ENCODE measurements at places on chromosomes 4 and X. TPM values are rescaled to one million over a fixed set of nuclear protein-coding genes. Genes with fewer than 3 reads are reported as not detected.

The CXCL13 gene
- not detected for total RNA-seq

The NKAP gene
- total RNA-seq: 4.7 TPM

The SLC49A3 gene
- total RNA-seq: 13.6 TPM

- H3K36me3 ChIP-seq: no peaks in the 10 kb centered on the region
- no peak overlapping the region for H3K4me3 ChIP-seq
- no peak overlapping the region for H3K27ac ChIP-seq
- H3K4me1 ChIP-seq: no peaks in the 10 kb centered on the region
- no peaks in the 10 kb centered on the region for H3K27me3 ChIP-seq
Observed at GRCh38 chr4:123661080-123661737, 264.6 kb downstream of the SPRY1 start.

The KIAA1210 gene
- total RNA-seq: not detected

The SHOX gene
- total RNA-seq: 13.4 TPM

GRCh38 chr4:125104616-125105015 lies 210.1 kb upstream of the FAT4 start:
- no peaks in the 10 kb centered on the region for H3K27me3 ChIP-seq
- no peak overlapping the region for H3K27ac ChIP-seq
- DNase-seq: no peak
- no peak overlapping the region for H3K4me3 ChIP-seq
- no peaks in the 10 kb centered on the region for H3K4me1 ChIP-seq
- H3K36me3 ChIP-seq: no peaks in the 10 kb centered on the region

DNA sequence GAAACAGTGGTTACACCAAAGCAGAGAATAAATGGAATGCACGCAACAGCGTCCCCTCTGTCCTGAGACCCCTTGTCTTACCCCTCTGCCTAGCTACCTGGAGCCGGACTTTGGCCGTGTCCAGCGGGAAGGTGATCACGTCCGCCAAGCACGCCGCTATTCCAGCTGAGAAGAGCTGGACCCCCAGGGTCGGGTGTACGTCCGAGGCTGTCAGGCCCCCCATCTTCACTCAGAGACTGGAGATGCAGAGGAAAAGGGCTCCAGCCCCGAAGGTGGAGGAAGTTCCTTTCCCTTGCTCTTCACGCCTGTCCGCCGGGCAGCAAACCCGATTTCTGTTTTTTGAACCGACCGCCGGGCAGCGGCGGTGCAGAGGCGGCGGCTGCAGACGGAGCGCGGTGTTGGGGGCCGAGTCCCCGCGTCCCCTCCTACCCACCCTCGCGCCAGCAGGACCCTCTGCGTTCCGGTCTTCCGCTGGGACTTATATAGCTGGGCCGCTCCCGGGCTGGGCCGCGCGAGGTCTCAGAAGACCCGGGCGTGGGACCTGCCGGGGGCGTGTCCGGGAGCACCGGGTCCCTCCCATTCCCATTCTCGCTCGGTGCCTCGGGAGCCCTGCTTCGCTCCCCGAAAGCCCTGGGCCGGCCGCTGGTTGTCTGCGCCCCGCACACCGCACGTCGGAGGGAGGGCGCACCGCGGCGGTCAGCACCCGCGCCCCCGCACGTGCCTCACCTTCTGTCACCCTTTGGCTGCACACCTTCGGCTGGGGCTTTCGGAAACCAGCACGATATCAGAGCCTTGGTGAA lies at the start of gene UCP1:
UCP1 (minus strand) TSS at position 455 of the 800 bp plus-strand sequence; CDS start at position 223, 232 bp downstream.
- peaks cover 78% of the 10 kb centered on the region for H3K27me3 ChIP-seq
- H3K36me3 ChIP-seq: no peaks in the 10 kb centered on the region
- H3K4me1 ChIP-seq: peaks cover 9% of the 10 kb centered on the region
- H3K4me3 ChIP-seq: peak within 1 kb of the TSS; percentile 56
- H3K27ac ChIP-seq: no peak within 1 kb of the TSS
- DNase-seq: no peak

The SLC7A11 gene
- 46.3 TPM for total RNA-seq

- H3K36me3 ChIP-seq: no peaks in the 10 kb centered on the region
- DNase-seq: no peak
- no peak overlapping the region for H3K4me3 ChIP-seq
- H3K27ac ChIP-seq: no peak overlapping the region
- H3K27me3 ChIP-seq: peaks cover 18% of the 10 kb centered on the region
Observed at GRCh38 chr4:56618734-56619133, 62.4 kb downstream of the HOPX start.

The AFM gene
- not detected for total RNA-seq

- no peak for DNase-seq
- H3K4me3 ChIP-seq: no peak overlapping the region
- no peak overlapping the region for H3K27ac ChIP-seq
- H3K27me3 ChIP-seq: no peaks in the 10 kb centered on the region
Observed at GRCh38 chrX:10143071-10143983, 13.4 kb upstream of the CLCN4 start.

The FDCSP gene
- total RNA-seq: not detected

- no peaks in the 10 kb centered on the region for H3K36me3 ChIP-seq
- no peak overlapping the region for H3K27ac ChIP-seq
- no peaks in the 10 kb centered on the region for H3K27me3 ChIP-seq
- H3K4me3 ChIP-seq: no peak overlapping the region
- no peaks in the 10 kb centered on the region for H3K4me1 ChIP-seq
Observed at GRCh38 chr4:94036964-94037363, 170.7 kb upstream of the SMARCAD1 start.

The CPLX1 gene
- total RNA-seq: not detected

GRCh38 chr4:20253735-20254409 lies 2.2 kb downstream of the SLIT2 start:
- no peaks in the 10 kb centered on the region for H3K36me3 ChIP-seq
- peak overlapping the region; percentile 91 for H3K4me3 ChIP-seq
- no peaks in the 10 kb centered on the region for H3K27me3 ChIP-seq
- DNase-seq: peak; percentile 96
- H3K4me1 ChIP-seq: peaks cover 34% of the 10 kb centered on the region
- H3K27ac ChIP-seq: peak overlapping the region; percentile 81

The ATOH1 gene
- total RNA-seq: not detected

DNA sequence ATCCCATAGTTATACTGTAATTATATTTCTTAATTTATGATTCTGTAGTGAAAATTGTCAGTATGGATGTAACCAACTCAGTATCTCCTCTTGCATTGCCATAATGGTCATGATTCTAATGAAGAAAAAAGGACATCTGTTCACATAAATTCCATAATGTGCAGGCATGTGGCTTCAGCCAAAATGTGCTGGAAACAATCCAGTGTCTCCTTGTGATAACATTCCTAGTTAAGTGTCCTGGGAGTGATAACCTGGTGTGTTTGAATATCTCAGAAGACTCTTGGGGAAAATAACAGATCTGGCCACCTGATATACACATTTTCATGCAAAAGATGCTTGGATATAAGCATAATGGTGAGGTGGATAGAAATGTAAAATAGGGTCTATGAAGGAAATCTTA lies 2309.8 kb downstream of the PCDH7 start:
- H3K36me3 ChIP-seq: no peaks in the 10 kb centered on the region
- H3K4me3 ChIP-seq: no peak overlapping the region
- no peaks in the 10 kb centered on the region for H3K4me1 ChIP-seq
- H3K27ac ChIP-seq: no peak overlapping the region
- no peak for DNase-seq

DNA sequence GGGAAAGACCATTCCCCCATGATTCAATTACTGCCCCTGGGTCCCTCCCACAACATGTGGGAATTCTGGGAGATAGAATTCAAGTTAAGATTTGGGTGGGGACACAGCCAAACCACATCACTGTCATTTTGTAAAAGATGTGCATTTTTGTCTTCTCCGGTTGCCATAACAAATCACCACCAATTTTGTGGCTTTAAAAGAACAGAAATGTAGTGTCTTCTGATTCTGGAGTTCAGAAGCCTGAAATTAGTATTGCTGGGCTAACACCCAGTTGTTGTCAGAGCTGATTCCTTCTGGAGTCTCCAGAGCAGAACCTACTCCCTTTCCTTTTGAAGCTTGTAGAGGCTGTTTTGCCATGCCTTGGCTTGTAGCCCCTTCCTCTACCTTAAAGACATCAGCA lies 54.1 kb upstream of the DHRSX start:
- peaks cover 24% of the 10 kb centered on the region for H3K27me3 ChIP-seq
- peaks cover 5% of the 10 kb centered on the region for H3K4me1 ChIP-seq
- H3K27ac ChIP-seq: no peak overlapping the region
- no peaks in the 10 kb centered on the region for H3K36me3 ChIP-seq

The GLRA3 gene
- total RNA-seq: not detected

The RAB33A gene
- total RNA-seq: 6.2 TPM

Data from osteoblast (primary cell).